ENCODE measurements at places on chromosomes 3 and 15.

- DNase-seq, result no peak
Measured at GRCh38 chr3:125186800-125187598, 25.5 kb downstream of the SLC12A8 start.

DNA sequence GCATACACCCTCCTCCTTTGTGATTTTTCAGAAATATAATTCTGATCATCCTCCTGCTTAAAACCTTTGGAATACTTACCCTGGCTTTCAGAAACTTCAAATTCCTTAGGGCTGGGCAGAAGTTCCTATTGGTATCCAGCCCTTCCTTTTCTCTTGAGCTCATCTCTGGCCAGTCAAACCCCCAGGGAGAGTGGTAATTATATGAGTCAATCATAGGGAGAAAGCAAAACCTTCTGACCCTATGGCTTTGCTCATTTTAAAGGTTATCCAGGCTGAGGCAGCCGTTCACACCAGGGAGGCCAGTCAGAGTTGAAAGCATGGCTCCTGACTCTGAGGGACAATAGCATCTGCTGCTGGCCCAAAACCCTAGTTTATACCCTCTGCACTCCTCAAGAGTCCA, 23.9 kb upstream of the CTNNB1 start:
- no peak for DNase-seq

DNA sequence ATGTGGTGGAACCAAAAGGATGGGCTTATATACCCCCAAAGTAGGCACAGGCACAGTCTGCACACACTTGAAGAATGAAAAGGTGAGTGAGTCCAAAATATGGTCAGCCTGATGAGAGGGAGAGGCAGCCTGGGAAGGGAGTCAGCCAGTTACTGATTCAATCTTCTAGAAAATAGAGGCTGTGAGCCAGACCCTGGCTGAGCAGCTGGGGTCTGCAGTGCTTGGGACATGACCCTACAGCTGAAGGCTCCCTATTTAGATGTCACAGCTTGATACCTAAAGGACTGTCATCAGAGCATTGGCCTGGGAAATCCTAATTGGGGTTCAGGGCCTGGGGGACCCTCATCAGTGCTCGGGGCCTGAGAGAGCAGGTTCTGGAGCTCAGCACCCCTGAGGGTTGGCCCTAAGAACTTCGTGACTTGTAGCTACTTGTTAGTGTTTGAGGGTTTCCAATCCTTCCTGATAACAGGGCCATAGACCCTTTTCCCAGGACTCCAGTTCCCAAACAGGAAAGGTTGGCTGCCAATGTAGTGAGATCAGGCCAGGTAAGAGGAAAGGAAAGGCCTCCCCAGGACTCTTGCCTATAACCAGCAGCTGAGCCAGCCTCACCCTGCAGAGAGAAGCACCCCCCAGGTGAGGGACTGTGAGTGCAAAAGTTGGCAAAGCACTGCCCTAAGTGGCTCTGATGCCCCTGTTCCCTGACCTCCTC, 54.7 kb upstream of the SLCO2A1 start:
- DNase-seq, result no peak

- no peak for DNase-seq
Measured at GRCh38 chr3:78689378-78689777, 1078.4 kb downstream of the ROBO1 start.

- no peak for DNase-seq
Measured at GRCh38 chr3:19540464-19540863, 392.2 kb downstream of the KCNH8 start.

- peak; percentile 17 for DNase-seq
Measured at GRCh38 chr15:65869954-65870871, 922 bp downstream of the RAB11A start.

- no peak for DNase-seq
Measured at GRCh38 chr3:82208002-82208710, 446.7 kb upstream of the GBE1 start.

- DNase-seq, result no peak
Measured at GRCh38 chr3:17259685-17260084, 374.9 kb downstream of the PLCL2 start.

GRCh38 chr3:116288485-116288884, 156.8 kb downstream of the LSAMP start:
- DNase-seq, result no peak

- DNase-seq, result no peak
Measured at GRCh38 chr15:99157456-99157855, 52.6 kb downstream of the SYNM start.

GRCh38 chr15:26096581-26096980, 233.5 kb upstream of the ATP10A start:
- no peak for DNase-seq

- no peak for DNase-seq
Measured at GRCh38 chr3:69692761-69693160, 46.5 kb upstream of the MITF start.

GRCh38 chr3:37945807-37946530, 44.6 kb upstream of the VILL start:
- DNase-seq, result no peak

DNA sequence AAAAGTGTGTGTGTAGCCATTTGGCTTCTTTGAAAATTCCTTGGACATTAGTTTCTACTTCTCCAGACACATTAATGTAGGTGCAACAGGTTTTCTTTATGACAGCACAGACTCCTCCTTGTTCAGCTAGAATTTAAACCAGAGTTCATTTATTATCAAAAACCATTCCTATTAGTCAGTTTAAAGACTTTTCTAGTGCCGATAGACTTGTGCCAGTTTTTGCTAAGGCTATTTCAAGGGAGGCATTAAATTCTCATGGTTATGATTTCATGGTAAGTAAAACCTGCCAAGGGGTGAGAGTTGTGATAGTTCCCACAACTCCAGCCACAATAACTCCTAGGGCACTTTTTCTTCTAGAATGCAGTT, 20.6 kb upstream of the SENP7 start:
- DNase-seq, result no peak

DNA sequence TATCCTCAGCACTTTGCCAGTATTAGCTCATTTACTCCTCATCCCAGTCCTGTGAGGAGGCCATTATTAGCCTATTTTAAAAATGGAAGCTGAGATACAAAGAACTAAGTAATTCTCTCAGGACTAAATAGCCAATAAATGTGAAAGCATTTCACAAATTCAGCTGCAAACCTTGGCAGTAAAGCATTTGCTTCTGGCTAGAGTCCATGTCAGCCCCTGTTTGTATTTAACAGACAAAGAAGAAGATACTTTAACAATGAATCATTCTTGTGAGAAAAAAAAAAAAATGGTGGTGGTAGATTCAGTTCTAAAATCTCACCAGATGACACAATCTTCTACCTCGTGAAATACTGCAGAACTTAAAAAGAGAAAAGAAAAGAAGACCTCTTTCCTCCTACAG, 85.0 kb upstream of the CNTN6 start:
- no peak for DNase-seq

DNA sequence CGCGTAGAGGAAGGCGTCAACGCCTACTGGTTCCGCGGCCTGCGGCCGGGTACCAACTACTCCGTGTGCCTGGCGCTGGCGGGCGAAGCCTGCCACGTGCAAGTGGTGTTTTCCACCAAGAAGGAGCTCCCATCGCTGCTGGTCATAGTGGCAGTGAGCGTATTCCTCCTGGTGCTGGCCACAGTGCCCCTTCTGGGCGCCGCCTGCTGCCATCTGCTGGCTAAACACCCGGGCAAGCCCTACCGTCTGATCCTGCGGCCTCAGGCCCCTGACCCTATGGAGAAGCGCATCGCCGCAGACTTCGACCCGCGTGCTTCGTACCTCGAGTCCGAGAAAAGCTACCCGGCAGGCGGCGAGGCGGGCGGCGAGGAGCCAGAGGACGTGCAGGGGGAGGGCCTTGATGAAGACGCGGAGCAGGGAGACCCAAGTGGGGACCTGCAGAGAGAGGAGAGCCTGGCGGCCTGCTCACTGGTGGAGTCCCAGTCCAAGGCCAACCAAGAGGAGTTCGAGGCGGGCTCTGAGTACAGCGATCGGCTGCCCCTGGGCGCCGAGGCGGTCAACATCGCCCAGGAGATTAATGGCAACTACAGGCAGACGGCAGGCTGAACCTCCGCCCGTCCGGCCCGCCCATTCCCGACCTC, 4.1 kb downstream of the ISLR2 start:
- no peak for DNase-seq

DNA sequence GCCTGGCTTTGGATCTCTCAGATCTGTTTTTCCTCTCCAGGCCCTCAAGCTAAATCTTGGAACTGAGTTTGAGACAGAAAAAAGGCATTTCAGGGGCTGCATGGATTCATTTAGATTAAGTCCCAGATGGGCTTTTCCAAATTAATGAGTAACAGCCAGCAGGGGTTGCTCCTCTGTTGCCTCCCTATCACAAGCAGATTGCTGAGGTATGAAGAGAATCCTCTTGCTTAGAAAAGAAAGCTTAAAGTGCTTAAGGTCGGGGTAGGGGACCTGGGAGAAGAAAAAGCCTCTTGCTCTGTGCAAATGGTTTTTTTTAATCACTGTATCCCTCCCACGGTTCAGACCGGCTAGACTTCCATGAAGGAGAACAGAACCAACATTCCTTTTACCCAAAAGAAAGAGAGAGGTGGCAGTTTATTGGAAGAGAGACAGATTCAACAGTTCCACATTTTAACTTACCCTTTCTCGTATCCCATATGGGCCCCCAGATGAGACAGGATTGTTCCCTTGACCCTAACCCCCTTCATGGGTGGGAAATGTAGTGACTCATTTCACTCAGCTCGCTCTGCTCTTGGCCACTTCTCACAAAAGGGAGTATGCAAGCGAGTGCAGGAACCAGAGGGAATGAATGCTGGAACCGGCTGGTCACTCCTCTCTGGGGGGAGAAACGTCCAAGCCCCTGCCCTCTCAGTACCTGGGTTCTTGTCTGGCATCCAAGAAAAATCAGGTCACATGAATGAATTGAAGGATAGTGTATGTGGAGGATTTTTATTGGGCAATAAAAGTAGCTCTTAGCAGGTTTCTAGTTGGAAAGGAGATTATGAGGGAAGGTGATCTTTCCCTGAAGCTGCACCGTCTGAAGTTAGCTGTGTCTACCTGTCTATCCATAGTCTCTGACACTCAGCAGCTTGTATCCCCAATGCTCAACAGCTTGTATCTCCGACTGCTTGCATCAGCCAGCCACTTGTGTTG, 745.2 kb downstream of the SI start:
- no peak for DNase-seq

DNA sequence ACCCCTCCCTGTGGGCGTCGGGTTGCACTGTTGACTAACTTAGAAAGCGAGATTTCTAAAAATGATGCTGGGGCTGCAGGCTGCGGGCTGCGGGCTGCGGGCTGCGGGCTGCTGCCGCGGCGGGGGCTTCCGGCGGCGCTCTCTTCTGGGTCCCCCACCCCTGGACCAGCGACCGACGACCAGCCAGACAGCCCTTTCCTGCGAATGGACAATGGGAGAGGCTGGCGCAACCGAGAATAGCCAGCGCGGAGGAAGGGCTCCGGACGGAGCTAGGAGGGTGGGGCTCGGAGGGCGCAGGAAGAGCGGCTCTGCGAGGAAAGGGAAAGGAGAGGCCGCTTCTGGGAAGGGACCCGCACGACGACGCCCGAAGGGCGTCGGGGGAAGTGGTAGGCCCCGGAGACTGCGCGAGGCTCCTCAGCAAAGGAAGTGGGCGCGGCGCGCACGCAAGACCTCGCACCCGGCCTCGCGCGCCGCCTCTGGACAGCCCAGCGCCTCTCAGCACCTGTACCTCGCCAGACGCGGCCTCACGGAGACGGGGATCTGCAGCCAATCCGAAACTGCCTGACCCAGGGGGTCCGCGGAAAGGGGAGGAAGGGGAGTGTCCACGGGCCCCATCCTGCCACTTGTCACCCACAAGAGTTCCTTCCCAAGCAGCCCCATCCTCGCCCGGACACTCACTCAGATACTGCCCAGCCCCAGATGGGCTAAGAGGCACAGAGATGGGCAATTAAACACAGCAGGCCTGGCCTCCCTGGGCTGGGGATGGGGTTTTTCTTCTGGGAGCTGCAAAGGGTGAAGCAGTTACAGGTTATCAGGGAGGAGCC, 70.7 kb downstream of the SLC12A8 start:
- no peak for DNase-seq

DNA sequence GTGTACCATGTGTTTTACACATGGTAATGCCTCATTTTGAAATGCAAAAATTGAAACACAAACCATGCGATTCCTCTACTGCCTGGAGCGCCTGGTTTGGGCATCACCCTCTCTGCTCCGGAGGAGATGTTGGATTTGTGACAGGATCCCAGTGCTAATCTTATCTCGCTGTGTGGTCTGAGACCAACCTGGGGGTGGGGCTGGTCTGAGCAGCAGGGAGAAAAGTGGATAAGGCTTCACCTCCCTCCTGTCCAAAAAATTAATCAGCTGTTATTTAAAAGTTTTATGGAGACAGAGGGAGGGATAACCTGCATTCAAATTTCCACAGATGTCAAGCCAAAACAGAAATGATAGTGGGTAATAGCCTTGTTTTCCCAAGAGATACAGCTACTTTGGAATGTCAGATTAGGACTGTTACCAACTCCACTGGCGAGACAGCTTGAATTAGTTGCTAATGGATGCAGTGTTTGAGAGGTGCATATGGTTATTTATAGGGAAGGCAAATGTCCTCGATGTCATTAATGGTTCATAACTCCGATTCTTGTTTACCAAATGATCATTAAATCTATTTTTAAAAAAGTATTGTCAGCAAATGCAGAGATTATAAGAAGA, 54.0 kb upstream of the SKOR1 start:
- DNase-seq, result no peak

GRCh38 chr3:19202303-19202702, 54.0 kb downstream of the KCNH8 start:
- DNase-seq, result no peak

DNA sequence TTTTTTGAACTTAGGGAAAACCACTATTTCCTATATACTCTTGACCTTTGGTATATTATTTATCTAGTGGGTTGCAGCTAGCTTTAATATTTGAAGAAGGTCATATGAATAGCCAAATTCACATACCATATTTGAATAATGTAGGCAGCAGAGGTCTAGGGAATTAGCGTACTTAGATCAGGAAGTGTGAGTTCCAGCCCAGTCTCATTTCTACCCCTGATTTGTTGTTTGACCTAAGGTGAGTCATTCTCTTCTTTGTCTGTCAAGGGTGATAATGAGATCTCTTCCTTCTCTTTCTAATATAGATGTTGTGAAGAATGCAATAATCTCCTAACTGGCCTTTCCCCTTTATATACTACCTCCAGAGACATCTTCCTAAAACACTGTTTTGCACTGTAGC, 36.6 kb upstream of the ZPLD1 start:
- DNase-seq, result no peak

GRCh38 chr15:65867244-65867643, 2.0 kb upstream of the RAB11A start:
- DNase-seq, result no peak

All from hypothalamus (tissue), 51 donors.